ENCODE measurements at places on chromosomes 6 and 20.

GRCh38 chr6:169213814-169214520 is 39.7 kb downstream of the THBS2 start:
- DNase-seq, result no peak

GRCh38 chr6:158053377-158054313 is 72.0 kb downstream of the SYNJ2 start:
- no peak for DNase-seq

DNA sequence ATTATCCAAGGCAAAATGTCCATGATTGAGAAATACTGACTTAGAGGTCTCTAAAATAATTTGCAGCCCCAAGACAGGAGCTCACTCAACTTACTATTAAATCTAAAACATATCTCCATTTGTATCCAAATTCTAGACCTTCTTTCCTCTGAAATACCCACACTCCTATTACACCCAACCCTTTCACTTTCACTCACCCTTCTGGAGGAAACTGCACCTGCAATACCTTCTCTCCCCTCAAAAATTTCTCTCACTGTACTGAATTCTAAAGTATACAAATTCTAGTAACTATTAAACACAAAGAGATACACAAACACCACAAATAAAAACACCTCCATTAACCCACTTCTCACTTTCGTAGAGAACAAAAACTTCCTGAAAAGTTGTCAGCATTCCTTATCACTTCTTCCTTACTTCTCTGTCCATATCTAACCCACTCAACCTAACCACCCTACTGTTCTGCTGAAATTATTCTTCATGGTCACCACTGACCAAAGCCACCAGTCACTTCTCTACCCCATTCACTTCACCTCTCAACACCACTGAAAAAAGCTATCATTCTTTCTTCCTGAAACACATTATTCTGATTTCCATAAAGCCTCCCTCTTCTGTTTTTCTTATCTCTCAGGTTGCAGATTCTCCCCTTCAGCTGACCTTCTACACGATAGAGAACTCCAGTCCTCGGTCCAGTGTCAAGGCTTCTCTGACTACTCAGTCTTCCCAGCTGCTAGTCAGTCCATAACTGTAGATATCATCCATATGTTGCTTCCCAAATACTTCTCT is 12.0 kb downstream of the LMBRD1 start:
- no peak for DNase-seq

- DNase-seq, result no peak
These were observed 1.7 kb downstream of the APMAP start for GRCh38 chr20:24990810-24991252.

DNA sequence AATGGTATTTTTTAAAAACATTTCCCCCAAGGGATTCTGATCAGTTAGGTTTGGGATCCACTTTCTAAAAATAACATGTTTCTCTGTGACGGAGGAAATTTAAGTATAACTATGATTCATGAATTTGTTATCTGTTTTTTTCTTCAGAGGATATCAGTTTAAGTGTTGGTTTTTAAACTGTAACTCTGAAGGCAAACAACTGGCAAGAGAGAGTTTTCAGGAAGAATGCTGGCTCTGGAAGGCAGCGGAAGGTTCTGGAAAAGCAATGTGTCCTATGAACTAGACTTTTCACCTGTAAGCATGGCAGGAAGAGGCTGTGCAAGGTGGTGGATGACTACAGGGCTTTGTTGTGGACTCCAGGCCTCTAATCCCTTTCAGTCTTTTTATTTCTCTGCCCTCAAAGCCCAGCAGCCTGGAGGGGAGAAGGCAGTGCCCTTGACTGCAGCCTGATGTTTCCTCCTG is 153.1 kb downstream of the GMPR start:
- no peak for DNase-seq

- no peak for DNase-seq
These were observed 109.3 kb upstream of the MTHFD1L start for GRCh38 chr6:150756173-150756572.

DNA sequence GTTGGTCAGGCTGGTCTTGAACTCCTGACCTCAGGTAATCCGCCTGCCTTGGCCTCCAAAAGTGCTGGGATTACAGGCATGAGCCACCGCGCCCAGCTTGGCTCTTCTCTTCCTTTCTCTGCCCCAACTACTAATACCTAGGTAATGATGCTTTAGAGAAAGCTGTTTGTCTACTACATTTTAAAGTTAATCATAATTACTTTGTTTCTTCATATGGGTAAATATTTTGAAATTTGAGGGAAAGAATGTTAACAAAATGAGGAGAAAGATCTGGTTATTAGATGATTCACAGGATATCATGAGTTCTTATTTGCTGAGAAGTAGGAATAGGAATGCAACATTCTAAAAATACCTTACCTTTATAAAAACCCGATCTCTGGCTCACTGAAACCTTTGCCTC is 18.4 kb upstream of the PTPRK start:
- DNase-seq, result no peak

- DNase-seq, result no peak
These were observed 4.5 kb downstream of the TMEM14A start for GRCh38 chr6:52675372-52675771.

- peak; percentile 90 for DNase-seq
These were observed at the start of gene ABHD12 for GRCh38 chr20:25390538-25391528. Gene ABHD12, minus strand, starts transcription at chr20:25390835. Its CDS starts 132 bp downstream, at chr20:25390703.

DNA sequence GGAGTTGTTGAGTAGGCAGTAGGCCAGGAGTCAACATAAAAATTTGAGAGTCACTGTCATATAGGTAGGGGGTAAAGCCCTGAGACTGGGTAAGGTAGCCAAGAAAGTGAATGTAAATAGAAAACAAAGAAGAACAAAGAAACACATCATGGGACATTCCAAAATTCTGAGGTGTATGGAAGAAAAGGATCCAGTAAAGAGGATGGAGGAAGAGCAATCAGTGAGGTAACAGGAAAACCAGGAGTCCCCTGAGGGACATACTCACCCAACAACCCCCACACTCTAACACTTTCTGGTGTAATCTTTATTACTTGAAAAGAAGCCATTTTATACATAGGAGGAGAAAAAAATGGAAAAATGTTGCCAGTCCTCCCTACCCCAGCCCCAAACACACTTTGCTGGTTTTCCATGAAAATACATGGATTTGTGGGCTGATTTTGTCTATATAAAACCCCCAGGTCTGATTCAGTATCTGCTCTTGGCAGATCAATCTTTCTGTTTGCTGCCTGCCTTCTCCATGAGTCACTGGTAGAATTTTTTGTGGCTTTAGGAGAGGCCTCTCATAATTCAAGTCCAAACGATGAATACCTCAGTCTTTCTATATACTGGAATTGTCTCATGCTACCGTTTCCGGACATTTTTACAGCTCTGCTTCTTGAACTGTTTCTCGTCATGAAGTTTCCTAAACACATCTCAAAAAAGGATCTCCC is 271.4 kb upstream of the MAN1A1 start:
- DNase-seq, result no peak

- DNase-seq, result no peak
These were observed 199.7 kb upstream of the SIM1 start for GRCh38 chr6:100664274-100665040.

- DNase-seq, result no peak
These were observed 10.4 kb upstream of the TDRD6 start for GRCh38 chr6:46677314-46677654.

GRCh38 chr6:143958839-143959399 is 49.1 kb downstream of the PLAGL1 start:
- DNase-seq, result no peak

DNA sequence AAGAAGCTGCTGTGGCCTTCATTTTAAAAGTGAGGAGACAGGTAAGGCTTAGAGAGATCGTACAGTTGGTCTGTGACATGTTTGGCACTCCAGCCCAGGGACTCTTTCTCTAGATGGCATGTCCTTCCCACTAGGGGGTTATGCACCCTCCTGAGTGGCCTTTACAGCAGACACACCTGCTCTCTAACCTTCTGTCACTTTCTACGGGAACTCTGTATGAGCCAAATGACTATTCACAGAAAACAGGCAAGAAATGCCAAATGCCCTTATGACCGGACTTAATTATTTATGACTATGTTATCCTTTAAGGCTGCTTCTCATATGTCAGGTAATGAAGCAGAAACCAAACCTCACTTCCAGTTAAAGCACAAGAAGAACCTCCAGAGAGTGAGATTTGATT is 91.2 kb downstream of the MAP3K5 start:
- no peak for DNase-seq

- DNase-seq, result no peak
These were observed 268.4 kb upstream of the IRAK1BP1 start for GRCh38 chr6:78598966-78599365.

DNA sequence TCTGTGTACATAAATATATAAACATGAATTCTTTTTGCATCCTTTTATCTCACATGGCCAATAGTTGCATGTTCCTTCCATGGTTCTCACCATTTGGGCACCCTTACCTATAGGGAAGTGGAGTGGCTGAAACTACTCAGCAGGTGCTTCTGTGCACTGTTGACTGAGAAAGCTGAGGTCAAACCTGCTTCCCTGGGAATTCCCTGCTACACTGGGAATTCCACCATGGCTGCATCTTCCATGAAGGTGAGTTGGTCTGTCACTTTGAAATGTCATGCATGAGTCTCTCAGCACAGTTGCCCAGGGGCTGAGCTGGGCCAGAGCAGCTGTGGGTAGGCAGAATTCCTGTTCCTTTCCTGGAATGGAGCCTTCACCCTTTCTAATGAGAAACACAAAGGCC is 193.8 kb upstream of the PRSS16 start:
- no peak for DNase-seq

GRCh38 chr20:54351371-54352136 is 123.8 kb upstream of the DOK5 start:
- no peak for DNase-seq

- DNase-seq, result no peak
These were observed 102.8 kb downstream of the ATXN1 start for GRCh38 chr6:16658348-16659034.

DNA sequence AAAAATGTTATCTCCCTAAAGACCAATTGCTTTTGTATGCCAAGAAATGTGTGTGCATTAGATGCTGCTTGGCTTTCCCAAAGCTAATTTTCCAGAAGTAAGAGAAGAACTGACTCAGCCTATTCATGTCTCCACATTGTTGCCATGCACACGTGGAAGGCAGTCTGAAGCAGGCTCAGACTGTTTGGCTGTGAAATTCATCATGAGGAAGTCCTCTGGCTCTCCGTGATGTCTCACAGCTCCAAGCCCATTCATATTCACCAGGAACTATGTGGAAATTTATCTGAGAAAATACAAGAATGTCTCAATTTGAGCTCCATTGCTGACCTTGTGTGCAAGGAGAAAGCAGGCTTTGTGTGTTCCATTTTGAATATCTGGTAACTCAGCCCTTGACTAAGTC is 1022.2 kb upstream of the GJE1 start:
- no peak for DNase-seq

- no peak for DNase-seq
These were observed 20.6 kb upstream of the BHLHE23 start for GRCh38 chr20:63027221-63027921.

GRCh38 chr6:160353950-160354496 is 5.8 kb downstream of the SLC22A3 start:
- DNase-seq, result no peak

GRCh38 chr6:68192988-68193387 is 442.1 kb upstream of the ADGRB3 start:
- DNase-seq, result no peak

DNA sequence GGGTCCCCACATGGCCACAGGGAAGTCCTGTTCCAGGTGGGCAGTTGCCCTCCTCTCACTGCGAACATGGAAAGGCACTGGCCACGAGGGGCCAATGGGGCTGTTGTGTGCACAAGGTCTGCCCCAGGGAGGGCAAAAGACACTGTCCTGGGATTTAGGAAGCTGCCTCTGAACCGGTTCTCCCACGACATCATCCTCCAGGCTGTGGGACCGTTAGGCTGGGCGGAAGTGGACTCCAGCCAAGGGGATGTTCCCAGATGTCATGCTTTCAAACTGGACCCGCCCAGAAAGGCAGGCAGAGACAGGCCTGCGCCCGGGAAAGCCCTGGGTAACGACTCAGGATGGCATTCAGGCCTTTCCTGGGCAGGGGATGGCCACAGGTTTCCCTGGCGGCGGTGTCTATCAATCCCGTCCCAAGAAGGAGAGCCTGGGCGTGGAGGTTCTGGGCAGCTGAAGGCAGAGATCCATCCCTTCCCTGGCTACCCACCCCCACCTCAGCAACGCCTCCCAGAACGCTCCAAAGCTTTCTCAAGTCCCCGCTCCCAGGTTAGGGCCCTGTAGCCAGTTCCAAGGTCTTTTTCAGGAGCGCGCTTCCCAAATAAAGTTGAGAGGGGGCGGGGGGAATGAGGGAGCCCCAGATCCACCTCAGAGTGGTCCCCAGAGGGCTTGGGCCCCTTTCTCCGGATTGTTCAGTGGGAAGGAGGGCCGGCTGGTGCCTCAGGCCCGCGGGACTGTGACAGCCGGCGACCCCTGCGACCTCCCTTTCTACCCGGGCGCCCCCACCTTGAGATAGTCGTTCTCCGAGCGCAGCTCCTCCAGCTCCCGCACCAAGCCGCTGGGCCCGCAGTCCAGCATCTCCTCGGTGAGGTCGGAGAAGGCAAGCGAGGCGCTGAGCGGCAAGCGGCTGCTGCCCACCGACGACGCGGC is 13.8 kb upstream of the TLDC2 start:
- DNase-seq, result no peak

DNA sequence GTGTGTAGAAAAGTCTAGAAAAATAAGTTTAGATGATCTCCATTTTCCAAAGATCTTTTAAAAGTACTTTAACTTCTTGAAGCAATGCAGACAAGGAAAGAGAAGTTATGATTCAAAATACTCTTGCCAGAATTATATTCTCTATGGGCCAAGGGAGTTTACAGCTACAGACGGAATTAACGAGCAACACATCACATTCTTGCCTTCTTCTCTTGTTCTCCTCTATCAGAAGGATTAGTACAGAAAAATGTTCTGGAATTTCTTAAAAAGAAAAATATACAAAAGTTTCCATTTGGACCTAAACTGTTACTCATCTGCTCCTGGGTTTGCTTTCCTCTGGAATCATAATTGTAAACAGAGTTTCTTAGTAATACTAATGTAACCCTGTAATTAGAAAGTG is 284.7 kb upstream of the HSF2 start:
- no peak for DNase-seq

DNA sequence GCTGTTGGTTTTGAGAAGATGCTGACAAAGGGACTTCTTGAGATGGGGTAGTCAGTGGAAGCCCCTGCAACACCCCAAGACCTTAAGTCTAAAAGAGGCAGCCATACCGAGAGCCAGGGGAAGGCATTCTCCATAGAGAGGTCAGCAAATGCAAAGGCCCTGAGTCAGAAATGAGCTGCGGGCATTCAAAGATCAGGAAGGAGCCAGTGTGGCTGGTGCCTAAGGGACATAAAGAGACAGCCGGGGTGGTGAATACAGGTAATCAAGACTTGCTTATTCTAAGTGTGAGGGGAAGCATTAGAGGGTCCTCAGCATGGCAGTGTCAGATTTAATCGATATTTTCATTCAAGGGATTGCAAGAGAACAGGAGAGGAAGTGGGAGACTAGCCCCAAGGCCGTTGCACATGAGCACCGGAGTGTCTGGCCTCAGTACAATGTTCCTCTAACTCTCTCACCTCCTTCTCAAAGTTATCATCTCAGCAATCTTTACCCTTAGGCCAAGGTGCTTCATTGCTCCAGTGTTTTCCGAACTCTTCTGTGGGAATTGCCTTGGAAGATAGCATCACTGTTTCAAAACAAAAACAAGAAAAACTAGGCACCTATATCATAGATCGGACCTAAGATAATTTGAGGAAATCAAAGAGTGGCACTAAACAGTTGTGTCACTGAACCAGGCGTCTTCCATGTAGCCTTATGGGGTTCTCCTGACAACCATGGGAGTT is 173.2 kb downstream of the DOK5 start:
- DNase-seq, result no peak

GRCh38 chr6:145733207-145733606 is 2.1 kb downstream of the EPM2A start:
- DNase-seq, result no peak

- DNase-seq, result no peak
These were observed 5.3 kb downstream of the LINC00237 start for GRCh38 chr20:21100578-21101452.

All from effector memory CD4-positive, alpha-beta T cell (primary cell).